ENCODE measurements at places on chromosomes 16 and 17.

GRCh38 chr17:51475730-51476129 is 215.4 kb downstream of the UTP18 start:
- no peak for DNase-seq

DNA sequence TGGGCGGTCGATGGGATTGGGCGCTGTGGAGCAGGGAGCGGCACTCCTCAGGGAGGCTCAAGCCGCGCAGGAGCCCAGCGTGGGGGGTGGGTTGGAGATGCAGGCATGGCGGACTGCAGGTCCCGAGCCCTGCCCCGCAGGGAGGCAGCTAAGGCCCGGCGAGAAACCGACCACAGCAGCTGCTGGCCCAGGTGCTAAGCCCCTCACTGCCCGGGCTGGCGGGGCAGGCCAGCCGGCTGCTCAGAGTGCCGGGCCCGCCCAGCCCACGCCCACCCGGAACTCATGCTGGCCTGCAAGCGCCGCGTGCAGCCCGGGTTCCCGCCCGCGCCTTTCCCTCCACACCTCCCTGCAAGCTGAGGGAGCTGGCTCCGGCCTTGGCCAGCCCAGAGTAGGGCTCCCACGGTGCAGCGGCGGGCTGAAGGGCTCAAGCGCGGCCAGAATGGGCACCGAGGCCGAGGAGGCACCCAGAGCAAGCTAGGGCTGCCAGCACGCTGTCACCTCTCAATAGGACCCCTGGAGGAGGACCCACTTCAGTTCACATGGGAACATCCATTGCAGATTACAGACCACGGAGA is 20.5 kb upstream of the METTL16 start:
- DNase-seq: no peak

DNA sequence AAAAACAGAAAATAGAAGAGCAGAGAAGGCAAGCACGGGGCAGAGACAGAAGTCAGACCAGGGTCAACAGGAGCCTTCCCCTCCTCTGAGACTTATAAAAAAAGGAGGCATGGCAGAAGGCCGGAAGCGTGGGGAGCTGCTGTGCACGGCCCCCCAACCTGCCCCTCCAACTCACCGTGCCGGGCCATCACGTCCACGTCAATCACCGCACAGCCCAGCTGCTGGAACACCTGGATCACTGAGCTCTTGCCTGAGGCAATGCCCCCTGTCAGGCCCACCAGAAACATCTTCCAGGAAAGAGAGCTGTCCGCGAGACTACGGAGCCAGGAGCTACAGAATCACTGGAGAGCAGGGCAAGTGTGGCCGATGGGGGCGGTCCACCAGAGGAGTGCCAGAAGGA is 16.8 kb downstream of the DCAKD start:
- DNase-seq: no peak

- DNase-seq: no peak
Measured at GRCh38 chr16:11276143-11276895, at the start of gene PRM2. Gene PRM2, minus strand, starts transcription at chr16:11276480. Its CDS starts 110 bp downstream, at chr16:11276370.

GRCh38 chr17:68457168-68457538 is at the start of gene WIPI1:
Gene WIPI1, minus strand, starts transcription at chr17:68457496. Its CDS starts 75 bp downstream, at chr17:68457421.
- DNase-seq: no peak

DNA sequence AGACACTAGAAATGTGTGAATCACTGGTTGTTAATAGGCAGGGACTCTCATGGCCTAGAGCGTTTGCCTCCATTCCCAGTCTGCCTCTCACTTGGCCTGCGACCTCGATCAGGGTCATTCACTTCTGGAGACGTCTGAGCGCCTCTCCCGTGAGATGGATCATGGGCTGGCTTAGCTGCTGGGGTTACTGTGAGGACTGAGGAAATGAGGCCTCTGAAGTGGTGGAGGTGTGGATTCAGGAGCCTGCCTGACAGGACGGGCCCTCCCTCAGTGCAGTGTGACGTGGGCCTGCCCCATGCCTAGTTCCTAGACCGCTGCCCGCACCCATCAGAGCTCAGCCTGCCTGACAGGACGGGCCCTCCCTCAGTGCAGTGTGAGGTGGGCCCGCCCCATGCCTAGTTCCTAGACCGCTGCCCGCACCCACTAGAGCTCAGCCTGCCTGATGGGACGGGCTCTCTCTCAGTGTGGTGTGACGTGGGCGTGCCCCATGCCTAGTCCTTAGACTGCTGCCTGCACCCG is 61.9 kb downstream of the BANP start:
- DNase-seq: no peak

DNA sequence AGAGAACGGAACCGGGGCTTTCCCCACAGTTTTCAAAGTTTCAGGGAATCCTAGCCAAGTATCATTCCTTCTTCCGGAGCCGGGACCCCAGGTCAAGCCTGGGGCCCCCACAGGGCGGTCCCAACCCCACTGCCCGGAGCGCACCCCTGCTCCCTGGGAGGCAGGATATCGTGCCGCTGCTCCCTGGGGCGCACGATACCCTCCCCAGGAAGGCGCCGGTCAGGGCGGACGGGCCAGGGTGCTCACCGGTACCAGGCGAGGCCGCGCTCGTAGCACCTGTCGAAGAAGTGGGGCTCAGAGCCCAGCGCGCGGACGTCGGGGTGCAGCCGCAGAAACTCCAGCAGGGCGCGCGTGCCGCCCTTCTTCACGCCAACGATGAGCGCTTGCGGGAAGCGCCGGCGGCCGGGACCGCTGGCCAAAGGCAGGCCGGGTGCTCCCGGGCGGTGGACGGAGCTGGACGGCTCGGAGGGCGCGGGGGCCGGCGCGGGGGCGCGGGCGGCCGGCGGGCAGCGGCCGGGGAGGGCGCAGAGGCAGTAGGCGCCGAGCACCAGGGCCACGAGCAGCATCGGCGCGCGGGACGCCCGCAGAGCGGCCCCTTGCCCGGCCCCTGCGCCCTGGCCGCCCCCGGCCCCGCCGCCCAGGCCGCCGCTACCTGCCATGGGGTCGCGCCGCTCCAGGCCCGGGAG is 407 bp downstream of the HS3ST6 start:
- DNase-seq: no peak

GRCh38 chr17:80884811-80885210 is 106.8 kb upstream of the CHMP6 start:
- DNase-seq: no peak

- DNase-seq: no peak
Measured at GRCh38 chr16:23934610-23935236, 98.9 kb downstream of the PRKCB start.

DNA sequence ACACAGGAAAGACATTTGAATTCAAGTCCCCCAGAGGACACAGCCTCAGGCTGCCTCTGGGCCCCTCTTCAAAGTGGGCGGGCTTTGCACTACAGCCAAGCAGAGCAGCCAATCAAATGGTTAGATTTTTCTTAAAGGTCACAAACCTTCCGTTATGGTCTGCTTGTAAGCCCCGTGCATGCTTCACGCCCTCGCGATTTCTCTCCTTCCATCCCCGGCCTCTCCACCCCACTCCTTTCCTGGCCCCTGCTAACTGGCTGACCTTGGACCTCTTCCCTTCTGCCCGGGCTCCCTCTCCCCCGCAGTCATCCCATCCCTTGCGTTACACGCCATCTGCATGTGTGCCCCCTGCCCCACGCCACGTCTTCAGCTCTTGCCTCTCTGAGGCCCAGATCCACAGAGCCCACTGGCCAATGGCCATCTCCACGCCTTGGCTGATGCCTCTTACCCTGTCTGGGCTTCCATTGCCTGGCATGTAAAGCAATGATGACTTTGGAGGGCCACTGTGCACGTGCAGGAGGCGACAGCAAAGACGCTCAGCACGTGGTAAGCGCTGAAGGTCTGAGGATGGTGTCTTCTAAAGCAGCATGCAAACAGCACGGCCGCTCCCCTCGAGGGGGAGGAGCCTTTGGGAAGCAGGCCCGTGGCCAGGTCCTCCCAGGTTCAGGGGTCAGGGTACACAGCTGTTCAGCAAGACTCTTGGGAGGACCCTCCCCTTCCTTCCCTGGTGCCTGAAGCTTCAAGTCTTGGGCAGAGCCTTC is 86.8 kb downstream of the ZDHHC7 start:
- no peak for DNase-seq

GRCh38 chr16:86498671-86499439 is 11.5 kb upstream of the FOXF1 start:
- no peak for DNase-seq

GRCh38 chr16:75983296-75983695 is 257.0 kb upstream of the CPHXL start:
- DNase-seq: no peak

DNA sequence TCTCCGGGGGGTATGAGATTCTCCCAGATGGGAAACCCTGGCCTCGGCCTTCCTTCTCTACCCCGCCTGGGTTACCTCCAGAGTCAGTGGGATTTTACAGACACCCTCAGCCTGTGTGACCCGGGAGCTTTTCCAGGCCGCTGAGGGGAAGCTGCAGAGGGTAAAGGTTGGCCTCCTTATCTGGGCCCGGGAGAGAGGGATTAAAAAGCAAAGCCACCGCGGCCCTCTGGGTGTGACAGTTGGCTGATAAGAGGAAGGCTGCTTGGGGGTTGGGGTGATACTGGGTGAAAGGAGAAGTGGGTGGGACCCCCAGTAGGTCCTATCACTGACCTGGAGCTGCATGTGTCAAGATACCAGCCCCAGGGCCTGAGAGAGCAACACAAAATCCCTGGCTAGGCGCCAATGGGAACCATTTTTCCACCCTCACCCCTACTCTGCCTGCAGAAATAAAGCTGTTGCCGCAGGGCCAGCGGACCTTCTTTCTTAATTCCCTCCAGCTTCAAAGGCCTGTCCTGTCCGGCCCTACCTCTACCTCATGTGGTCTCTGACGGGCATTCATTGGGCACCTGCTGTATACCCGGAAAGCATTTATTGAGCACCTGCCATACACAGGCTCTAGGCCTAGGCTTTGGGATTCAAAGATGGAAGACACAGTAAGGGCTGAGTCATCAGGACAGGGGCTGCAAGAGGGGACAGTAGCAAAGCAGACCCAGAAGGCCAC is 77.6 kb upstream of the GSE1 start:
- DNase-seq: no peak

GRCh38 chr17:17946093-17946492 is 26.1 kb downstream of the TOM1L2 start:
- no peak for DNase-seq

- DNase-seq: no peak
Measured at GRCh38 chr17:72952220-72952619, 140.3 kb downstream of the SLC39A11 start.

- DNase-seq: no peak
Measured at GRCh38 chr16:66335704-66336329, 30.7 kb upstream of the CDH5 start.

DNA sequence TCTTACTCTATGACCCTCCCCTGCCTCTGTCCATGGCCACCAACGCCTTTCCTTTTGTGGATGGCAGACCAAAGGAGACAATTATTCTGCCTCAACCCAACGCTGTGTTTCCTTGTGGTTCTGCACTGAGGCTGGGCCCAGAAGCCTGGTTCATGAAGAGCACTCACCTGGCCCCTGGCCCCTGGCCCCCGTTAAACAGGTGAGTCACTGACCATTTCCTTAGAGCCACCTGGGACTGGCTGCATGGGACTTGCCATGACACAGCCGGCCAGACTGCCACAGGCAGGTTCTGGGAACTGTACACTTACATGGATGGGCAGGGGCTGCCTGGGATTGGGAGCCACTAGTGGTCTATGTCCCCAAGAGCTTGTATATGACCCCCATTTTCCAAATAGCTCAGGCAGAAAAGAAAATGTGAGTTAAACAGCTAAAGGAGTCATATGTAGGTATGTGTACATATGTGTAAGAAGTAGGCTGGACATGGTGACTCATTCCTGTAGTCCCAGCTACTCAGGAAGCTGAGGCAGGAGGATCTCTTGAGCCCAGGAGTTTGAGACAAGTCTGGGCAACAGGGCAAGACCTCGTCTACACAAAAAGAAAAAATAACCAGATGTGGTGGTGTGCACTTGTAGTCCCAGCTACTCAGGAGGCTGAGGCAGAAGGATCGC is 181.9 kb upstream of the CACNG5 start:
- DNase-seq: no peak

GRCh38 chr17:82153745-82154375 is 55.8 kb upstream of the FASN start:
- DNase-seq: no peak

GRCh38 chr16:79758615-79759346 is 158.2 kb upstream of the MAF start:
- no peak for DNase-seq

- DNase-seq: no peak
Measured at GRCh38 chr17:1730326-1731193, 6.1 kb downstream of the WDR81 start.

DNA sequence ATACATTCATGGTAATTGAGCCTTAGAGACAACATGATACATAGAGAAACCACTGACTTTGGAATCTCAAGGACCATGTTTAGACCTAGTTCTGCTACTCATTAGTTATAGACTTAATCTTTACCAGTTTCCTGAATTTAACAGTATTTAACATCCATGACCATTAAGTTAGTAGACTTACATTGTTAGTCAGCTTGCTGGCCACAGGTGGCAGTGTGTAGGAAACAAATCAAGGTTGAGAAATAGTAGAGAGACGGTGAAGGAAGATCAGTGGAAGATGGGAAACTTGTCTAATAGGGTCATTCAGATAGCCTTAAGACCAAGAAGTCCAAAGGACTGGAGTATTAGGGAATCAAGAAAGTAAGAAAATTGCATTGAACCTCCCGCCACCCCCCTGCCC is 31.0 kb downstream of the OMG start:
- no peak for DNase-seq

GRCh38 chr17:72471296-72471695 is 350.5 kb downstream of the SOX9 start:
- DNase-seq: no peak

DNA sequence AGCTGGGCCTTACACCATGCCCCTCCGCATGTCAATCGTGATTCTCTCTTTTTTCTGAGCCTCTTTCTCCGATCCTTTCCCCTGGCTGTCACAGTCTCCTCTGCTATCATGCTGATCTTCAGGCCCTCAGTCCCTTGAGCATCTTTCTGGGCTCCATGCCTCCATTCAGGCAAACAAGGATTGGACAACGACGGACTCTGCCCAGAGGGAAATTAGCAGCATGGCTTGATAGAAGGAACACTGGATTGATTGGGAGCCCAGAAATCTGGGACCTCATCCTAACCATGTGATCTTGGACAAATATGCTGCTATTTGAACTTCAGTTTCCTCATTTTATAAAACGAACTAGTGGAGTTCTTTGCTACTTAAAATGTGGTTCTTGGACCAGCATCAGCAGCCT is 19.6 kb upstream of the PHF12 start:
- DNase-seq: no peak

DNA sequence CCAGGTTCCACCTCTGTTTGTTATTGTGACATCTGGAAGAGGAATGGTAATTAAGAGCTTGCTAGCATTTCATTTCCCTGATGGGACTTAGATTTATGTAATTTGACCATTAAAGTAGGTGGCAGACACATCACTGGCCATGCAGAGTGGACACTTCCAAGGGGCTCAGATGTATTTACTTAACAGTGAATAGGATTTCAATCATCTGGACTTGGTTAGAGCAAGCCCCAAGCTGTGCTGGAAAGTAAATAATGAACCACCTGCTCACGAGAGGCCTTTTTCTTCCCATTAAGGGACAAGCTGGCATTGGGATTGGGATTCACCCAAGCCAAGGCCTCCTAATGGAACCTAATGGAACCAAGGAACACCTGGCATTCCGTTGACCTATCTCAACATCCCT is 395.3 kb downstream of the HS3ST4 start:
- DNase-seq: no peak

GRCh38 chr17:55889271-55889670 is 138.4 kb downstream of the PCTP start:
- no peak for DNase-seq

- no peak for DNase-seq
Measured at GRCh38 chr16:4780235-4780634, 7.9 kb downstream of the SEPTIN12 start.
